CD14-positive monocyte (primary cell): ENCODE measurements at places on chromosomes 1 and 21. TPM values are rescaled to one million over a fixed set of nuclear protein-coding genes. Genes with fewer than 3 reads are reported as not detected.

OR2T11 gene
- polyA plus RNA-seq = not detected

DNA sequence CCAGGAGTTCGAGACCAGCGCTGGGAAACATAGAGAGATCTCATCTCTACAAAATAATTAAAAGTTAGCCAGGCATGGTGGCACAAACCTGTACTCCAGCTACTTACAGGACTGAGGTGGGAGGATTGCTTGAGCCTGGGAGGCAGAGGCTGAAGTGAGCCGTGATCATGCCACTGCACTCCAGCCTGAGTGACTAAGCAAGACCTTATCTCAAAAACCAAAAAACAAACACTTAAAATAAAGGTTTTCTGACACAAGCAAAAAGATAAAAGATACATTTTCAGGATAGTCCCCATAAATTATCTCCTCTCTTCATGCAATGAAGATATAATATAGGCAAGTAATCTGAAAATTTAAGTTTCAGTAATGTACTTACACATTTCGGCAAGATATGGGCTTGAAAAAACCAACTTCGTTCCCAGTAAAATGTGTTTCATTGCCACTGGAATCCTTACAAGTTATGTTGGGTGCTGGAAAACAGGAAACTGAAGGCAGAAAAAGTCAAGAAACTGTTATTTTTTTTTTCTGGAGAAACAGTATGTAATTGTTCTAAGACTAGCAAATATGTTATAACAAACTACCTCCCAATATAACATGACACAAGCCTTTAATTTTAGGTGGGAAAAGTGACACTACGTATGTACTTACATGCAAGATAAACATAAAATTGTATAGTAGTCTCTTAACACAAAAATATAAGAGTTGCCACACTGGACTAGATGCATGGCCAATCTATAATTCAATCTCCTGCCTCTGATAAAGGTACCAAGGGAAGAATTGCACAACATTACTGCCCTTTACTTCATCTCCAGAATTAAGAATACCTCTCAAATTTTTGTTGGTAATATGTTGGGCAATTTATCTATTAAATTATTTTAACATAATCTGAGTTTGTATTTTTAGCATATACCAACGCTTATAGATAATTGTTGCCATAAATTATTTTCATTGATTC is 15.7 kb downstream of the TM2D1 start:
- no peak overlapping the region for H3K27ac ChIP-seq
- DNase-seq = no peak
- H3K36me3 ChIP-seq = peaks cover 49% of the 10 kb centered on the region
- H3K4me3 ChIP-seq = no peak overlapping the region
- no peaks in the 10 kb centered on the region for H3K27me3 ChIP-seq

DNA sequence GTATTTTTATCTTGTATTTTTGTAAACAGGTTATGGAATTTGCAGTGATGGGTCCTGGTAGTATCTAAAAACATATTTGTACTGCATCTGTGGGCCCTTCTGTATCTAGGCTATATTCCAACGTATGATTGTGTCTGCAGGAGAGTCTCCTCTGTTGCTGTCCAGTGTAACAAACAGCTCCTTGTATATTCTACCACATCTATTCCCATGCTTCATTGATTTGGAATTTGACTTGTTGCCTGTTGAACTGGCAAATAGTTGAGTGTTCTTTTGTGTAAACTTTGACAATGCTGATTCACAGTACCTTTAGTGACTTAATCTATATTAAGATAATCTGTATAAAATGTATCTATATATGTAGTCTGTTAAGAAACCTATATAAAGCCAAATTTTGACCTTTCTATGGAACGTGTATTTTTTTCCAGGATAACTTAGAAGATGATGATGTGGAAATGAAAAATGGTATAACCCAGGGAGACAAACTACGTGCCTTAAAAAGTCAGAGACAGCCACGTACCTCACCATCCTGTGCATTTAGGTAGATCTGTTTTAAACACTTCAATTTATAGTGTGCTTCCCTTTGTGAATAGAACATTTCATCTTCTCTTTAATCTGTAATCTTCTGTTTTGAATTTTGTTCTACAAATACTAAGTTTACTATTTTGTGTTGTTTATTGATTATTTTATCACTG is 43.4 kb upstream of the GPR88 start:
- H3K4me1 ChIP-seq = no peaks in the 10 kb centered on the region
- no peak overlapping the region for H3K27ac ChIP-seq
- H3K4me3 ChIP-seq = no peak overlapping the region
- DNase-seq = no peak

GRCh38 chr1:180181996-180182642 is 27.4 kb downstream of the QSOX1 start:
- no peaks in the 10 kb centered on the region for H3K27me3 ChIP-seq
- H3K36me3 ChIP-seq = peaks cover 97% of the 10 kb centered on the region
- H3K4me3 ChIP-seq = no peak overlapping the region
- DNase-seq = no peak
- no peaks in the 10 kb centered on the region for H3K4me1 ChIP-seq
- H3K27ac ChIP-seq = no peak overlapping the region

- no peak overlapping the region for H3K27ac ChIP-seq
- H3K4me1 ChIP-seq = no peaks in the 10 kb centered on the region
- no peak for DNase-seq
- H3K36me3 ChIP-seq = no peaks in the 10 kb centered on the region
These were observed 79.4 kb downstream of the RPE65 start for GRCh38 chr1:68370101-68370915.

AMY1C gene
- not detected for polyA plus RNA-seq

PEX19 gene
- 37.4 TPM for polyA plus RNA-seq

DNA sequence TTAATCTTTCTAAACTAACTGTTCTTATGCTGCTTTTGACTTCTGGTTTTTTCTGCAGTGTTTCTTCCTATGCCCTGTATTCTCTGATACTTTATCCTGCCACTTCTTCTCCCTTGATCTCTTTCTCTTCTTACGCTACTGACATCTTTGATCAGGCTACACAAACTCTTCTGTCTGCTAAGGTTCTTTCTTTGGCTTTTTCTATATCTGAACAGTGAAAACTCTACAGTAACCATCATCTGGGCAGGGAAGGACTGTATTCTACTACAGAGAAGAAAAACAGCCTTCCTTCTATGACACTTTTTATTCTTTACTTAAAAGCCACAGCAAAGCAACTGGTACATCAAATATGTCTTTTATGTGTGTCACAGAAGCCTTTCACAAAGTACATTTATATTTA is 7.4 kb upstream of the NEXN start:
- DNase-seq = no peak
- H3K36me3 ChIP-seq = peaks cover 3% of the 10 kb centered on the region
- no peak overlapping the region for H3K4me3 ChIP-seq
- no peak overlapping the region for H3K27ac ChIP-seq

DNA sequence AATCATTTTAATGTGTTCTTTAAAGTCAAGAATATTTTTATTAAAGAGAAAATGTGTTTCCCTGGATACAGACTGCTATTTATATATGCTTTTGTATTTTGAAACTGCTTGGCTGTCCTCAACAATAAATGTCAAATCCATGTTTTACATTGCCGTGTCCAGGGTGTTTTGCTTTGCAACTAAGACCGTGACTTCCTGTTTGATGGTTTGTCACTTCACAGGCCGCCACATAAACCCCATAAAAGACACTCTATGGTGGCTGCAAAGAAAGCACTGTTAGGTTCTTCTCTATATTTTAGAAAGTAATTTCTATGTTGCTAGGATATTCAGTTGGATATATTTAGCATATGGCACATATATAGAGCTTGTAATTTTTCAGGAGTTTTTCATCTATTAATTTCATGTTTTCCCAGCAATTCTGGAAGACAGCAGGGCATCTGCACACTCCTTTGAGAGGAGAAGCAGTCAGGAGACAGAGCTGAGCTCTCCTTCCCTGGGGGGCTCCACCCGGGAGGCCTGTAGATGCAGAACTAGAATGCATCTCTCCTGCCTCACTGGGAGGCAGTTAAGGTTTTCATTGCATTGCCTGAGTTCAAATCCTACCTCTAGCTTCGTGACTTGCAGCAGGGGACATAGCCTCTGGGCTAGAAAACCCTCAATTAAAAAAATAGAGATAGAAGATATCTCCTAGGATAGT is 33.1 kb downstream of the PRDM2 start:
- no peak for DNase-seq
- H3K36me3 ChIP-seq = no peaks in the 10 kb centered on the region
- no peak overlapping the region for H3K27ac ChIP-seq
- peaks cover 37% of the 10 kb centered on the region for H3K4me1 ChIP-seq

DNA sequence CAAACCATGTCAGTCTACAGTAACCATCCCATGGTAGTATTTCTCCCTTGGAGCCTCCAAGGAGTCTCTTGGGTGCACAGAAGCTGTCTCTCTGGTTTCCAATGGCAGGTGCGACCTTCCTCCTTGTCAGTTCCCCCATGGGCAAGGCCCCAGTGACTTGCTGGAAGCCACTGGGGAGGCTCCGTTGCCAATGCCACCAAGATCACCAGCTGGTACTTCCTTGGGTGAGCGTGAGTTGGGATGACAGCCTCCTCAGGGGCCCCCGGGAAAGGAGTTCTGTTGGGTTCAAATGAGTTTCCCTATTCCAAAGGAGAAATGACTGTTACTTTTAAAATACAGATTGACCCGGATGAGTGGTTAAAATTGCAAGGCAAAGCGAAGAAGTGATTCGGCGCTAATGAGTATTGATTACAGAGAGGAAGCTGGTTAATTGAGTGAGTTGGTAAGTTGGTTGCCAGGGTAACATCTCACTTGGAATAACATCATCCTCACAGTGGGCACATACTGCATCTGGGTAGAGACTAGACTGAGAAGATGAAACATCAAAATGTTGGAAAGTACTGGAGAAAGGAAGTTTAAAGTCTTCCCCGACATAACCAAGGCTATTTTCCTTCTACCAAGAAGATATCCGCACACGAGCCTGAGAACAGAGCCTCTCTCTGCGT is 53.0 kb upstream of the LAPTM5 start:
- DNase-seq = no peak
- H3K4me1 ChIP-seq = no peaks in the 10 kb centered on the region
- H3K27me3 ChIP-seq = peaks cover 82% of the 10 kb centered on the region
- H3K4me3 ChIP-seq = no peak overlapping the region
- H3K36me3 ChIP-seq = no peaks in the 10 kb centered on the region

DNA sequence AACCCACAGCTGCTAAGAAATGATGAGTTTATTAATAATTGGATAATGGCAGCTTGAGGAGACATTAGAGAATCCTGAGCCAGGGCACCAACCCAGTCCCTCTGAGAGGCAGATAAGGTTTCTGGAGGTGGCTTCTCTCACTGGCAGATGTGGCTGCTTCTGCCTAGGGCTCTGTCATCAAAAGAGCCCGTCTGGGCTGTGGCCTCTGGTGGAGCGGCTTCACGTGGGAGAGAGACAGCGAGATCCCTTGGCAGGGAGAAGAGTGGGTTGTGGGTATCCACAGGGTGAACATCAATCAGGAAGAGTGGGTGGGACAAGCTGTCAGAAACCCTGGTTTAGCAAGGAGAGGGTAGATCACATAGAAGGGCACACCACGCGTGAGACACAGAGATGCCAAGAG is 30.0 kb downstream of the VWA5B1 start:
- H3K4me1 ChIP-seq = no peaks in the 10 kb centered on the region
- no peak overlapping the region for H3K27ac ChIP-seq
- H3K4me3 ChIP-seq = no peak overlapping the region
- H3K36me3 ChIP-seq = no peaks in the 10 kb centered on the region
- no peaks in the 10 kb centered on the region for H3K27me3 ChIP-seq
- DNase-seq = no peak

- H3K27ac ChIP-seq = no peak overlapping the region
- H3K36me3 ChIP-seq = no peaks in the 10 kb centered on the region
- no peak overlapping the region for H3K4me3 ChIP-seq
- no peaks in the 10 kb centered on the region for H3K27me3 ChIP-seq
- H3K4me1 ChIP-seq = no peaks in the 10 kb centered on the region
- no peak for DNase-seq
These were observed 68.0 kb downstream of the TRIM11 start for GRCh38 chr1:228338521-228339051.

DNA sequence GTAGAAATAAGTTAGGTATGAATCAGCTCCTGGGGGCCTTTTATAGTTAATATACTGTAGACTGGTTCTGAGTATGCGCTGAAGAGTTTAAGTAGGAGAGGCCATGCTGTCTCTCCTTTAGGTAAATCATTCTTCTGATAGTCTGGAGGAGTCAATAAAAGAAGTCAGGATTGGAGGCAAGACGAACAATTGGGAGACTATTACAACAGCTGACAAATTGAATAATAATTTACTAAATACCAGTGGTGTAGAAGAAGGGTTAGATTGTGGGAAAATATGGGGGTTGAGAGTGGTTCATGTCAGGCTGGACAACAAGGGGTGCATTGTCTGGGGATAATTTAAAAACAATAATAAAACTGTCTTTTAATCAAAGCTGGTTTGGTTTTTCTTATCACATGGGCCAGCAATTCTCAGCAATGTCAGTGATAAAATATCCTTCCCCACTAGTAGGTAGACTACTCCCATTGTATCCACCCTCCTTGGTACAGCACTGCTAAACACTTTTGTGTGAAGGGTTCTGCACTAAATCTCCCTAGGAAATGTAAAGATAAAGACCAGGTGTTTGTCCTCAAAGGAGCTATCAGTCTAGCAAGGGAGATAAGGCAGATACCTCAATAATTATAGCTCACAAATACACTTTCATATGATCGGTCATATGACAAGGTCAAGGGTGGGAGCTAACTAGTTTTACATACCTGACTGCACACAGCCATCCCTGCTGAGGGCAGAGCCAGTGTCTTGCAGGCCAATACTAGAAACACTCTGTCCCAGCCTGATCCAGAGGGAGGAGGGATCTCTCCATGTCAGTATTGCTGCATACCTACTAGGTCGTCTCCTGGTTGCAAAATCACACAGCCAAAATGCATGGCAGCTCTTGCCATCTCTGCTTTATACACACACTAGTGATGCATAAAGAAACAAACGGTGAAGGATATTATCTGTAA is 299.7 kb downstream of the VAV3 start:
- no peak for DNase-seq
- no peak overlapping the region for H3K4me3 ChIP-seq
- H3K27ac ChIP-seq = no peak overlapping the region
- peaks cover 23% of the 10 kb centered on the region for H3K36me3 ChIP-seq
- no peaks in the 10 kb centered on the region for H3K27me3 ChIP-seq
- no peaks in the 10 kb centered on the region for H3K4me1 ChIP-seq

DNA sequence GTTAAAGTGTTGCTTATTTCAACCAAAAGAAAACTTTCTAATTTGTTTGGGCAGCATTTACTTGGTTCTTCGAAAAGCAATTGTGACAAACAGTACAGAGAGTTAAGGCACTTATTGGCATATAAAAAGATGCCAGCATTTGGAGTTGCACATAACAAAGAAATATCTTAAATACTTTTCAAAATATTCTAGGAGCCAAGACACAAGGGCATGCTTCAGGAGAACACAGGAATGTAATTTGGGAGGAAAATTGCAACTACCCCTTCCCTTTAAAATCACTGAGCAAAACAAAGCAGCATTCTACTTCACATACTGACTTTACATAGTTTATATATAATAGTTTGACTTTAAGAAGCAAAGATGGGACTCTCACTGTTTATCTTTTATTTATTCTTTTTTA is 4.6 kb upstream of the TIE1 start:
- no peaks in the 10 kb centered on the region for H3K36me3 ChIP-seq
- peaks cover 5% of the 10 kb centered on the region for H3K4me1 ChIP-seq
- no peak for DNase-seq
- no peaks in the 10 kb centered on the region for H3K27me3 ChIP-seq
- no peak overlapping the region for H3K27ac ChIP-seq

- H3K4me1 ChIP-seq = no peaks in the 10 kb centered on the region
- H3K36me3 ChIP-seq = no peaks in the 10 kb centered on the region
- DNase-seq = no peak
These were observed 113.6 kb downstream of the HLCS start for GRCh38 chr21:36852864-36853263.

ITLN2 gene
- not detected for polyA plus RNA-seq

- H3K36me3 ChIP-seq = no peaks in the 10 kb centered on the region
- H3K27ac ChIP-seq = peak overlapping the region; percentile 1
- H3K4me3 ChIP-seq = no peak overlapping the region
These were observed 132.9 kb downstream of the SYF2 start for GRCh38 chr1:25099343-25099951.
